Stimulated activated CD4-positive, alpha-beta T cell treated with anti-CD3 and anti-CD28 coated beads, TNF-alpha, amount 100 ng/mL, for 48 hours (primary cell): ENCODE measurements at places on chromosomes 3 and 15.

DNA sequence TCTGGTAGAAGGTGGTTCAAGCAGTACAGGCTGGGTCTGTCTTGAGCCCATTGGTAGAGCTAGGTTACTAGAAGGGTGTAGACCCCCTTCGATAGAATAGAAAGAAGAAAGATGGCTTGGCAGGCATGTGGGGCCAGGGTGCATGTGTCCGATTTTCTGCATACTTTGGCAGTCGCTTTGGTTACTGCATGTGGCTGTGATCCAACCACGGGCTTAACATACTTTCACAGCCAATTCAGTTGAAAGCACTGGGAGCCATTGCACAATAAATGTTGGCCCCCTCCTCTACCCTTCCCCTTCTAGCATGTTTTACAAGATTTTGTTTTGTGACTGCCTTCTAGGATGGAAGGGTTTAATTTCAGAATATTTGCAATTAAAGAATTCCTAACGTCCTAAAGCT is 7.2 kb downstream of the ARID3B start:
- DNase-seq: no peak

DNA sequence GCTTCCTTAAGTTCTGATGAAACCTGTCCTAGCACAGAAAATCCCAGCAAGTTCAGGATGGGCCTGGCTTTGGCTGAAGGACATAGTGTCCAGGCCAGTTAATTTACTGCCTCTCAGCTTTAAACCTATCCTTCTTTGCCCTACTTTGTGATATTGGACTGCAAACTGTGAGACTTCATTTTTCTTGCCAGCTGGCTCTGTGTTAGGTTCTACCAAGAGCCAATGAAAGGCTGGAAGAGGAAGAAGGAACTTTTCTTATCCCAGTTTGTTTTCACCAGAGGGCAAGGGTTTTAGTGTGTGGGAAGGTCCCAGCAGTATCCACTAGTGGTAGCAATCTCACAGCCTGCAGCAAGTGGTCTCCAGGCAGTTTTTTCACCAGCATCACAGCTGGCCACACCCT is 18.2 kb downstream of the DCUN1D1 start:
- no peak for DNase-seq

- DNase-seq: no peak
Observed at GRCh38 chr15:39181056-39181747, 399.7 kb upstream of the THBS1 start.

DNA sequence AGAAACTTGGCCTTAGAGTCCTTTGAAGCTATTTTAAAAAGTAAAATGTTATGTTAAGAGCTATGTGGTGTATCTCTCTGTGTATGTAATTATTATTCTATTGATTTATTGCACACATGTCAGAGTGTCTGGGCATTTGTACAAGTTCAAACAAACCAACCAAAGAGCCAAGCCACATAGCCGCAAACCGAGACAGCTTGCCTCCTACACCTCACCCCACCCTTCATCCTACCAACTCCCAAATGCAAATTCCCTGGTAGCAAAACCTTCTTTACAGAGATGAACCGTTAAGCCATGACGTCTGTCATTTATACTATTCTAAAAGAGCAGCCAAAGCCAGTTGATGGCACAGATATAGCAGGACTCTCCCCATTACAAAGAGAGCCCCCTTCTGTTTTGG is 332.3 kb downstream of the ERC2 start:
- no peak for DNase-seq

GRCh38 chr3:105865867-105866350 is 2.9 kb downstream of the CBLB start:
- DNase-seq: no peak

DNA sequence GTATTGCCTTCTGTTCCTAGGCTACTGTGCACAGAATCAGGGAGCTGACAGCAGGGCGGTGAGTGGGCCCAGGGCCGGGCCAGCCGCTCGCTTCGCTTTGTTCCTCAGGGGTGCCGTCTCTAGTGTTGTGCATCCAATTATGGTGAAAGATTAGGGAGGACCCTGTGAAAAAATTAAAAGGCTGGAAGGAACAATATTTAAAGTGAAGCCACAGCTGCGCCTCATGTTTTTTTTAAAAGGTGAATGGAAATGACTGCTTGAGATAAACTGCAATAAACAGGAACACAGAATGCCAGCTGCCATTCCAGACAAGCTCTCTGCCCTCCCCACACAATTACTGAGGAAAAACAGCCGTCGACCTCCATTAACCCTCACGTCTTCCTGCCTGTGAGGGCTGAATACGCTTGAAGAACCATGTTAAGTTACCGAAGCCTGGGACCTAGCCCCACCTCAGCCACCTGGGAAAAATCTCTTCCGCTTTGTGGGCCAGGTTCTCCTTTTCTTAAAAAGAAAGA is 132.0 kb upstream of the IL12A start:
- no peak for DNase-seq

GRCh38 chr3:61233746-61234145 is 17.5 kb downstream of the FHIT start:
- no peak for DNase-seq

GRCh38 chr3:80696280-80696679 is 928.5 kb upstream of the ROBO1 start:
- DNase-seq: no peak

DNA sequence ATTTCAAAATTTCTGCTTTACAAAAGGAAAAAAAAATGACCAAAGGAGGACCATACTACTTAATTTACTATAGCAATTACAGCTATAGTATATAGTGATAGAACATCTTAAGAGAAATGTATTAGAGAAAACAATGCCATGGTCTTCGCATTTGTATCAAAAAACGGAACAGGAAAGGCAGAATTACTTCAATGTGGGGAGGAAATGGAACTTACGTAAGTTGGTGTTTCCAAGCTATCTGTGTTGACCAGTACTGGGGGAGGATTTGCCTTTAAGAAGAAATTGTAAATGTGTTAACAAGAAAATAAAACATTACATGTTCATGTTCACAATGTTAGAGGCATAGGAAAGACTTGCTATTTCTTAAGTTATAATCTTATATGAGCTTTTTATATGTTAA is 119.9 kb upstream of the MELTF start:
- no peak for DNase-seq

- DNase-seq: no peak
Observed at GRCh38 chr3:2937055-2937454, 173.1 kb downstream of the IL5RA start.

DNA sequence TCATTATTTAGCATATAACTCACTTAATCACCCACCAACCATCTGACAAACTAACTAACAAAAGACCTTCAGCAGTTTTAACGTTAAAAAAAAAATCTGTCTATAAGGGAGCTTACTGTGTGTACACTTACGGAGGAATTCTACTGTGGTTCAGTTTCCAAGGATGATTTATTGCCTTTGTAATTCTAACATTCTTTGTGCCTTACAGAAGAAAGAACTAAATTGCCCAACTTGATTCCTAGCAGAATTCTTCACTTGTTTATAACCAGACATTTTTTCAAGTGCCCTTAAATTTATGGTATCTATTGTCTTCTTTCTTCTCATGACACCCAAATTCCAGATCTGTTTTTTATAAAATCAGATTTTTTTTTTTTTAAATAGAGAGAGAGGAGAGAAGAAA is 119.7 kb upstream of the IGSF10 start:
- no peak for DNase-seq

GRCh38 chr3:31999907-32000439 is 18.4 kb downstream of the ZNF860 start:
- no peak for DNase-seq

GRCh38 chr15:92366381-92366780 is 27.3 kb upstream of the ST8SIA2 start:
- DNase-seq: no peak

GRCh38 chr3:5264093-5264600 is 76.6 kb downstream of the EDEM1 start:
- DNase-seq: no peak

DNA sequence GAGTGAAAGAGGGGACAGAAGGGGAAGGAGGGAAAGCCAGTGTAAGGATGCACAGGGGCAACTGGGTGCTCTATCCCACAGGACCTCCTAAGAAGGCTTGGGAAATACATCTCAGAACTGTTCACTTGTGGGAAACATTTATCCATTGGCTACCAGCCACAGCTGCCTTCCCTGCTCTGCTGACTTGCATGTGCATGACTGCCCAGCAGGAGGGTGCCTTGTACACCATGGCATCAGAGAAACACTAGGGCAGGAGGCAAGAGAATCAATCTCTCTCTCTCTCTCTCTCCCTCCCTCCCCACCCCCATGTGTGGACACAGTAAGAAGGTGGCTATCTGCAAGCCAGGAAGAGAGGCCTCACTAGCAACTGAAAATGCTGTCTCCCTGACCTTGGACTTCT is 62.9 kb upstream of the ZBTB38 start:
- no peak for DNase-seq

GRCh38 chr15:49387471-49387870 is 35.6 kb upstream of the FGF7 start:
- no peak for DNase-seq

GRCh38 chr3:18127859-18128681 is 297.1 kb downstream of the SATB1 start:
- no peak for DNase-seq

DNA sequence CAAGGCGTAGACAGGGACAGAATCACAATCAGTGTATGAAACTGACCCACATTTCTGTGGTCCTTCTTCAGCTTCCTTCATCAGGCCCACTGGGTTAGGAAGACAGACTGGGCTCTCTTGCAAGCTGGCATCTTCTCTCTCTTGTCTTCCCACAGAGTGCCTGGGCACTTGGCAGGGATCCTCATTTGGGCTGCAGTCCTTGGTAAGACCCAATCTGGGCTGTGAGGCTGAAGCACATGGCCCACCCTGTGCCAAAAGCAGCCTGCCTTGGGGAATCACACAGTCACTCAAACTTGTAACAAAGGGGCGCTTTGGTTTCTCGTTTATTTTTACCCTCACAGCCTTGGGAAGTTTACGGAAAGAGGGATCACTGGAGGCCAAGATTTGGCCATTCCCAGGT is 8.2 kb upstream of the EPHB3 start:
- DNase-seq: no peak

DNA sequence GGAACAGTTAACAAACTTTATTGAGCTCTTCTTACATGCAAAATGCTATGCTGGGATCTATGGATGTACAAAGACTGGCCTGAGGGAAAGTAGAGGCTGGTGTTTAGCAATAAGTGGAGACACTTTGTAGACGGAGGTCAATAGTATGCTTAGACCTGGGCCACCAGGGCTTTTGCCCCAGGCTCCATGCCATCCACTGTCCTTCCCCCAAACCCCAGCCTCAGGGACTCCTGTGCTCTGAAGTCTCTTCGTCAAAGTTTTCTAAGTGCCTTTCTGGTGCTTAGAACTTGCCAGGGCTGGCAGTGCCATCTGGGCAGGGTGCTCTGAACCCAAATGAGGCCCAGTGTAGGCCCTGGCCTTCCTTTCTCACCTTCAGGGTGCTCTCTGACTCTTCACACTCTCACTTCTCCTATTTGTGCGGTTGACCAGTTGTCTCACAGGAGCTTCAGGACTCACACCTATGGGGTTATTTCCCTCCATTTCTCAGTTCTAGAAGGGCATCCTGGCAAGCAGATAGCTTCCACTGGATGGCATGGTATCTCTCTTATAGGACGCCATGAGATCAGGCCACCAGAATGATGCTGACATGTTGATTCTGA is 21.8 kb upstream of the KCNAB1 start:
- DNase-seq: no peak

GRCh38 chr3:101379658-101380376 is 59.4 kb upstream of the IMPG2 start:
- no peak for DNase-seq

GRCh38 chr3:132554437-132554836 is 42.6 kb upstream of the ACKR4 start:
- DNase-seq: no peak

GRCh38 chr3:126349071-126349470 is 8.1 kb downstream of the KLF15 start:
- DNase-seq: no peak

DNA sequence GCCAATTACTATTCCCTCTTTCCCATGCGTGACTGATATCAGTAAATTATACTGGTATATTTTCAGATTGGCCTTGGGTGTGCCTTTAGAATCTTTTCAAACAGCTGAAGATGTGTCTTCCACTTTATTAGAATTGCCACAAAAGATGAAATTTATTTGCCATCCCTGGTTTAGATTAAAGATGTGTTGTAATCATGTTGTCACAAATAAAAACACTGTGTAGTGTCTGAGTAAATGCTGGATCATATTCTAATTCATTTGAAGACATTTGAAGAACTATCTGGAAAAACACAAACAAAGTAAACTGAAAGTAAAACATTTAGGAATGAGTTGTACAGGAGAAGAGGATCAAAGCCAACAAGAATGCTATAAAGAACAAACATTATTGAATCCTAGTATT is 339.7 kb upstream of the COL8A1 start:
- DNase-seq: no peak

- DNase-seq: no peak
Observed at GRCh38 chr15:40102897-40103858, 5.5 kb downstream of the BMF start.

DNA sequence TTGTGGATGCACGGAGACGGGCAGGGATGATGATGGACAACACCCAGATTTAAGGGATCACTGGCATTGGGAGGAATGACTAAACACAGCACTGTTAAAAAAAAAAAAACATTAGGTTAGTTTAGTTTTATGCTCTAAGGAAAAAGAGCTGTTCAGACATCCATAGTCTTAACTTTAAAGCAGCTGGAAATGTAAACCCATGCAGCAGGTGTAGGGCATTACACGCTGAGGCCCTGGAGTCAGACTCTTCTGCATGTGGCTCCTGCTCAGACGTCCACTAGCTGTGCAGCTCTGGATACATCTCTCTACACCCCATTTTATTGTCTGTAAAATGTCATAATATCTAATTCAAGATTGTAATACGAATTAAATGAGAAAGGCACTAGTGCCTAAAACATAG is 191.8 kb upstream of the RASGRP1 start:
- DNase-seq: no peak

- DNase-seq: no peak
Observed at GRCh38 chr3:107796791-107797190, 274.0 kb downstream of the BBX start.

DNA sequence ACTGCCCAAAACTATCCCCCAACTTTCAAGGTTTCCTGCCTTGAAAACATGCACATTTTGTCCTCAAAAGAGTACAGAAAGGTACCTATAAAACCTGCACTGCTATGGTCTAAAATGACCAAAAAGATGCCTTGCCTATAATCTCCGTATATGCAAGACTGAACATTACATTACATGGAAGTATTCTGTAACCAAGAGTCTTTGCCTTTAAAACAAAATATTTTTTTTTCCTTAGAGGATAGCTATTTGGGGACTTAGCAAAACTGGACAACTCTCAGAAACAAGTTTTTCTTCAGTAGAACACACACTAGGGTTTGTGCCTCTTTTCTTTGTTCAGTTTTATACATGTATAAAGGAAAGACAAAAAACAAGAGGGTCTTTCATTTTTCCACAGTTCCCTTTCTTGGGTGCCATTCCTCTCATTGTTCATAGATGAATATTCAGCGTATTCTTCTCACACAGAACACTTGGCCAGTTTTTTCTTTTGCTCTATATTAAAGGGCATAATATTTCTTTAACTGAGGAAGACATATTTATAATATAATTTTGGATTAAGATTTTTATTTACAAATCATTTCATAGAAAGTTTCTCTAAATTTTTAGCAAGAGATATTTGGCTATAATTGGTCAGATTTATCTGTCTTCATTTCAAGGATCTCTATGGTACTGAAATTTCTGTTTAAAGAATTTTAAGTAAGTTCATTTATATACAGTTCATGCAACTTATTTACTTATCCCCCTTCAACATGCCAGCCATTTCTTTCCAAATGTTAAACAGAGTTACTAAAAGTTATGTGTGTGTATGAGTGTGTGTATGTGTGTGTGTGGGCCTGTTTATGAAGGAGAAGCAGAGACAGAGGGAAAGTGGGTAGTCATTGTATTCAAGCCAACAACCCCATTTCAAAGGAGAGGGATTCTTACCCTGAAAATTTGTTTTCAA is 142.6 kb downstream of the ZBTB20 start:
- no peak for DNase-seq

- no peak for DNase-seq
Observed at GRCh38 chr3:62503516-62503915, 130.2 kb upstream of the FEZF2 start.
